ENCODE measurements at places on chromosomes 6 and 20.

- no peak for DNase-seq
These were observed 37.4 kb upstream of the TNFAIP3 start for GRCh38 chr6:137829641-137830083.

DNA sequence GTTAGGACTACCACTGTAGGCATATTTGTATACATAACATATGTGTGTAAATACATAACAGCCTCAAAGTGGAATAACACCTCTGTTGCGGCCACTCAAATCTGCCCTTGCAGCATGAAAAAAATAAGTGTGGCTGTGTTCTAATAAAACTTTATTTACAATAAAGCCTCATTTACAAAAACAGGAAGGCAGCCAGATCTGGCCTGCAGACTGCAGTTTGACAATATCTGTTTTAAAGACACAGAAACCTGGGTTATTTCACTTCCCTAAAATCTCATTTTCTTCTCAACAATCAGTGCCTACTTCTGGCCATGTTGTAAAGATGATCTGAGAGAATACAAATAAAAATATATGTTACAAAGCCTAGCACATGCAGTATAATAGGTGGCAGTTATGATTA lies 53.9 kb upstream of the SCML4 start:
- DNase-seq: no peak

- no peak for DNase-seq
These were observed 4.8 kb downstream of the OR12D1 start for GRCh38 chr6:29419516-29419915.

- DNase-seq: no peak
These were observed 141.6 kb upstream of the NRN1 start for GRCh38 chr6:6148192-6148815.

DNA sequence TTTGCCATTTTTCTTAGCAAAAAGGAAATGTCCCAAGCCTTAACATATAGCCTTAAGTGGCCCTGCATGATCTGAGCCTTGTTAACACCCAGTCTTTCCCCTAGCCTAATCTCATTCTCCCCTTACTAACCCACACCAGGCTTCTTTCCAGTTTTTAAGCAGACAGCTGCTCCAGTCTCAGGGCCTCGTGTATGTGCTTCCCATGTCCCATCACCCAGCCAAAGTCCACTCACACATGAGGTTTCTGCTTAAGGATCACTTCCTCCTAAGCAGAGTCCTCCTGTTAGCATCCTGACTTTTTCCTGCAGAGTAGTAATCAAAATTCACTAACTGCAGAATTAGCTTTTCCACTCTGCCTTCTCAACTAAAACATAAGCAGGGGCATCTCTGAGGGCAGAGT lies 96.1 kb downstream of the SMLR1 start:
- no peak for DNase-seq

GRCh38 chr20:32433311-32434021 lies 75.3 kb downstream of the ASXL1 start:
- no peak for DNase-seq

- DNase-seq: no peak
These were observed 56.1 kb upstream of the CCN6 start for GRCh38 chr6:111997853-111998208.

GRCh38 chr6:156557251-156557910 lies 219.8 kb upstream of the ARID1B start:
- DNase-seq: peak; percentile 98

DNA sequence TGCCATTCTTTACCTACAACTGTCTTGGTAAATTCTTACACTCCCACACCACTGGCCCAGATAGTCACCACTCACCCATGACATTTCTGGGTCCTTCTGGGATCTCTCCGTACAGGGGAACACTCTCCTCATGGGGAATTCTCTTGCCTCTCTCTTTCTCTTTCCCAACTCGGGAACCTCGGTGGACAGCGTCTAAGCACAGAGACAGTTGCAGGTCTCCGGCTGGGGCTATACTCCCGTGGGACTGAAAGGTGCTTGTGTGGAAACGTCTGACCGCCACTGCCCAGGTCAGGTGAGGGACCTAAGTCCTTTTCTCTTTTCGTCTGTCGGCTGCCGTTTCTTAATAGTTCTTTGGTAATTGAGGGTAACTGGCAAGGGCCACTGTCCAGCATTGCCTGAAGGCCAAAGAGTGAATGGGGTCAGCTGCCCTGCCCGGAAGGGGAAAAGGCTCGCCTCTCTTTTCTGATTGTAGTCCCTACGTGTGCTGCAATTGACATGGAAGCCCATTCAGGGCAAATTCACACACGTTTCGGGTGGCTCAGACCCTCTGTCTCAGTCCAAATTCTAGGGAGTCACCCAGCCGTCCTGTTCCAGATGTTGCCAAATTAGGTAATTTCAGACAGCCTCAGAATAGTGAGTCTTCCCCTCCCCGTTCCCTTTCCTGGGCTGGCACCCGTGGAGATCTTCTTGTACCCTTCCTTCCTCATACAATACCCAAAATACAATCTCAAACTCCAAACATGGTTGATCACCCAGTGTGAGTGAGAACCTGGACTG lies 31.2 kb upstream of the RIPK1 start:
- DNase-seq: no peak

GRCh38 chr6:162345051-162345511 lies 382.5 kb downstream of the PRKN start:
- no peak for DNase-seq

DNA sequence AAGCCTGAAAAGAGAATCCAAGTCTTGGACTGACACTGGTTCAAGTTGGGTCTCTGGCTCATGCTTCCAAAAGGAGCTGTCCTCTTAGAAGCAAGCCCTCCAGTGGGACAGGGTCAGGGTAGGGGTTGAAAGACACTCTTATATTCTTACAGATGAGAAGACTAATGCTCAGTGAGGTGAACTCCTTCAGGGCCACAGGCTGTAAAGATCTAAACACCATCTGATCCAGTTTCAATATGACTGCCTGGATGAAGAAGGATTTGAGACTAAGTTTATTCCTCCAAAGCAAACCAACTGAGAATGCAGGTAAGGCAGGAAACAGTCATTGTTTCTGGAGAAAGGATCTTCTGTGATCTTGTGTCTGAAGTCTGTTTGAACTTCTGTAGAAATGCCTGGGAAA lies 99.0 kb upstream of the TAB2 start:
- DNase-seq: no peak

DNA sequence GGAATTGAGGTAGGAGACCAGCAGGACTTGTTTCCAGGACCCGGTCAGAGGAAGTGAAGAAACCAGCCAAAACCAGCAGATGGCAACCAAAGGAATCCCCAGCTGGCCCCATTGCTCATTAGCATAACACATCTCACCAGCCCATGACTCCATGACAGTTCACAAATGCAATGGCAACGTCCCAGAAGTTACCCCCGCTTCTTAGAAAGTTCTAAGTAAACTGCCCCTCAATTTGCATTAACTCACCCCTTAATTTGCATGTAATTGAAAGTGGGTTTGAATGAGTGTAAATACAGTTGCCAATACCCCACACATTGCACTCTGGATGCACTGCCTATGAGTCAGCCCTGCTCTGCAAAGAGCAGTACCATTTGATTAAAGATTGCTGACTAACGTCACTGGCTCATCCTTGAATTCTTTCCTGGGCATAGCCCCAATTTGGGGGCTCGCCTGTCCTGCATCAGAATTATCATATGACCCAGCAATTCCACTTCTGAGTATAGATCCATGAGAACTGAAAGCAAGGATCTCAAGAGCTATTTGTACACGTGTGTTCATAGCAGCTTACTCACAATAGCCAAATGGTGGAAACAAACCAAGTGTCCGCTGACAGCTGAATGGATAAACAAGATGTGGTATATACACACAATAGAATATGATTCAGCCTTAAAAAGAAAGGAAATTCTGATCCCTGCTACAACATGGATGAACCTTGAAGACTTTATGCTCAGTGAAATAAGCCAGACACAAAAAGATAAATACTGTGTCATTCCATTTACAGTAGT lies 36.4 kb downstream of the MYLK4 start:
- DNase-seq: no peak

DNA sequence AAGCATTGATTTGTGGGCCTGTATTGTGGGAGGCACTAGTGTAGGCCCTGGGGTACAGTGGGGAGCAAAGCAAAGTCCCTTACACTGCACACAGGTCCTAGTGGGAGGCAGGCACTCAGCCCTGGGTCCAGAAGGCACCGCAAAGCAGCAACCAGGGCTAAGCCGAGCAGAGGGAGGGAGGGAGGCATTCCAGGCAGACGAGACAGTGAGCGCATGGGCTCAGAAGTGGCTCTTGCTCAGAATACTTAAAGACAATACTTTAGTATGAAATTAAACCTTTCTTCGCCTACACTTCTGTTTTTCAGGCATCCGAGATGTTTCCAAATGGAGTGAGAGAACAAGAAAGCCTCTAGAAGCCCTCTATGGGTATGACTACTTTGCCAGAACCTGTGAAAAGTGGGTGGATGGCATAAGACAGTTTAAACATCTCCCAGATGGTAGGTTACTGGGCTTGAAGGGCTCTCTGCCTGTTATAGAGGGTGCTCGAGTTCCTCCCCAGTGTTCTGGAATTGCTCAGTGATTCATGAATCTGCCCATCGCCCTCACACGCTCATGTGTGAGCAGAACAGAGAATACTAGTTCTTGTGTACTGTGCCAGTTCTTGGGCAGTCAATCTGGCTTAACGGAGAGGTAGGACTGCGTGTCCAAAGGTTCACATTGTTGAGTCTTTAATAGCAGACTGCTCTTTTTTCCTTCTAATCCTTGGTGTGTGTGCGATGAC lies 18.7 kb downstream of the BPHL start:
- no peak for DNase-seq

GRCh38 chr20:22264917-22265316 lies 319.5 kb downstream of the FOXA2 start:
- DNase-seq: no peak

DNA sequence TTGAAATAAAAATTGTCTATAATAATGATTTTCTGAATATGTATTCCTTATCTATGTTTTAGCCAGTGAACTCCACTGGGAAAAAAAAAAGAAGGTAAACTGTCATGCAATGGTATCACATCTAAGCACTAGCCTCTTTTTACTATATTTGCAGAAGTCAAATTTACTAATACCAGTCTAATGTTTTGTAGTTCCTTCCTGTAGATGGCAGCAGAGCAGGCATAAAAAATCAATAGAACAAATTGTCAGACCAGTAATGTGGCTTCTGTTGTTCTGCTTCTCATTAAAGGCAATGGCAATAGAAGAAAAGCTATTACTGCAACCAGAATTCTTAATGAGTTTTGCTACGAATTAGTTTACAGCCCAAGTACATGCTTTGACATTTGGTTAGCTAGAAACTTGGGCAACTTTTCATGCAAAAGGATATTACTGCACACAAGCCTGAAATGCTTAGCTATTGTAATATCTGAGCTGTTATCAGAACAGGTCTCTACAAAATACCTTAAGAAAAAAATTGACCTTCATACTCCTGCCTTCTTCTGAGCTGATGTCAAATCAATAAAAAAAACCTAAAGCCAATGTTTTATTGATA lies 476.9 kb downstream of the KHDRBS2 start:
- DNase-seq: peak; percentile 2

- DNase-seq: no peak
These were observed 23.8 kb upstream of the HELZ2 start for GRCh38 chr20:63597651-63598478.

DNA sequence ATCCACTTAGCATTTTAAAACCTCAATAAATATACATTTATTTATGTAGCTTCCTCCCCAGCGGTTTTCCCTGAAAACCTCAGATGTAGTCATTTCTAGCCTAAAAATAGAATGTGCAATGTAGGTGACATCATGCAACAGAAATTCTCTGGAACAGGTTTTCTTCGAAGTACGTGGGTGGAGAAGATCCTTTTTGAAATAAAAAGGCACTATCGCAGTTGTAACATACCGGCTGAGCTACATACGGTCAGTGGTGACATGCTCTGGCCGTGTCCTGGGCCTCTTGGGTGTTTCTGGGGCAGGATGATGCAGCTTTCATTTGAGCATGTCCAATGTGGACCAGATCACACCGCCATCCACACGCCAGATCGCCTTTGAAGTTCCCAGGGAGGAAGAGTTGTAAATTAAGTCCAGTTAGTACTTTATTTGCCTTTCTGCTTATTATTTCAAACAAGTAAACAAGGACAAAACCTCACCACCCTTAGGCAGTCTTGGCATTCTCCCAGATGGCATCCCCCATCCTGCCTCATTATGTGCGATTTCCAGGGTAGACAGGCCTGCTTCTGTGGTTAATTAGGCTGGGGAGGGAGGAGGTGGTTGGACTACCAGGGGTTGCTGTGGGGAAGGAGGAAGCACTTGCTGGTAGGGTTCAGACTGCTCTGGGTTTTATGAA lies 109.5 kb upstream of the CLDN20 start:
- DNase-seq: peak; percentile 53

GRCh38 chr6:5905431-5906339 lies 101.0 kb downstream of the NRN1 start:
- no peak for DNase-seq

- DNase-seq: no peak
These were observed 78.0 kb downstream of the FGD2 start for GRCh38 chr6:37083243-37084138.

GRCh38 chr20:4056880-4057279 lies 41.5 kb upstream of the RNF24 start:
- DNase-seq: no peak

- peak; percentile 16 for DNase-seq
These were observed 49.2 kb downstream of the GMDS start for GRCh38 chr6:2196079-2196679.

GRCh38 chr6:131998255-131998982 lies 47.2 kb upstream of the CCN2 start:
- DNase-seq: no peak

- DNase-seq: no peak
These were observed 10.8 kb downstream of the SLC4A11 start for GRCh38 chr20:3227936-3228749.

GRCh38 chr6:3696525-3697088 lies 54.9 kb downstream of the PXDC1 start:
- no peak for DNase-seq

DNA sequence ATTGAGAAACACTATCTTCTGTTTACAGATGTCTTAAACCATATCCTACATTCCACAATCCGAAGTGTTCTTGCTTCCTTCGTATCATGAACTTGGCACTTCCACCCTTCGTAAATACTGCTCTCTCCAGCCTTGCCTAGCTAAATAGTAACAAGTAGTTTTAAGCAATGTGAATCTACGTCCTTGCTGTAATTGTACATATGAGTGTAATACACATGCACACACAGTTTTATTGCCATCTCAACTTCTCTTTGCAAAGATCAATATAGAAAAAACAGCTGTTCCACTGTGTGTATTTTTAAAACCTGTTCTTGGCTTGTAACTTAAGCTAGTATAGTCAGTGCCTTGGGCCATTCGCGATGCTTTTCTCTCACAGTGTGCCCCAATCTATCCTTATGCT lies 1524.7 kb downstream of the GRIK2 start:
- DNase-seq: no peak

- no peak for DNase-seq
These were observed 219.8 kb downstream of the ERMARD start for GRCh38 chr6:169971081-169971861.

DNA sequence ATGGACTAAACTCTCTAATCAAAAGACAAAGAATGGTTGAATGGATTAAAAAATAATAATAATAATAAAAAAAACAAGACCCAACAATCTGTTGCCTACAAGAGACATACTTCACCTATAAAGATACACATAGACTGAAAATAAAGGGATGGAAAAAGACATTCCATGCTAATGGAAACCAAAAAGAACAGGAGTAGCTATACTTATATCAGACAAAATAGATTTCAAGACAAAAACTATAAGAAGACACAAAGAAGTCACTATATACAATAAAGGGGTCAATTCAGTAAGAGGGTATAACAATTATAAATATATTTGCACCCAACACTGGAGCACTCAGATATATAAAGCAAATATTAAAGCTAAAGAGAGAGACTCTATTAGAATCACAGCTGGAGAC lies 106.7 kb downstream of the BTBD9 start:
- DNase-seq: no peak

GRCh38 chr6:22878324-22878701 lies 308.9 kb downstream of the HDGFL1 start:
- DNase-seq: no peak
